Kasumi-1 (cell line): ENCODE measurements at places on chromosomes 2 and 18.

DNA sequence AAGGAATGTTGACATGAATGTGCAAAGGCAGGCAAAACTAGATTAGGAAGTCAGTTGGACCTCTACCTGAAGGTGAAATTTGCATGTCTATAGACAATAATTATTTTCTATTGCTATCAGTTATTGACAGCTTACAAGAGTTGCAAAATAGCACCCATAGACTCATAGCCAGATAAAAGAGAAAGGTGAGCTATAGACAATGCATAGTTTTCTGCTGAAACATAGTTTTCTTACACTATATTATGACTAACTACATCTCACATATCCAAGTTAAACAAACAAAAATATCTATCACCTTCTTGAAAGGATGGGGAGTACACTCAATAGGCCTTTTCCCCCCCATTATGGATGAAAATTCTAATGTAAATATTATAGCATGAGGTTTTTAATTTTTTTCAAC, 305.0 kb downstream of the PTH2R start:
- no peak for DNase-seq

DNA sequence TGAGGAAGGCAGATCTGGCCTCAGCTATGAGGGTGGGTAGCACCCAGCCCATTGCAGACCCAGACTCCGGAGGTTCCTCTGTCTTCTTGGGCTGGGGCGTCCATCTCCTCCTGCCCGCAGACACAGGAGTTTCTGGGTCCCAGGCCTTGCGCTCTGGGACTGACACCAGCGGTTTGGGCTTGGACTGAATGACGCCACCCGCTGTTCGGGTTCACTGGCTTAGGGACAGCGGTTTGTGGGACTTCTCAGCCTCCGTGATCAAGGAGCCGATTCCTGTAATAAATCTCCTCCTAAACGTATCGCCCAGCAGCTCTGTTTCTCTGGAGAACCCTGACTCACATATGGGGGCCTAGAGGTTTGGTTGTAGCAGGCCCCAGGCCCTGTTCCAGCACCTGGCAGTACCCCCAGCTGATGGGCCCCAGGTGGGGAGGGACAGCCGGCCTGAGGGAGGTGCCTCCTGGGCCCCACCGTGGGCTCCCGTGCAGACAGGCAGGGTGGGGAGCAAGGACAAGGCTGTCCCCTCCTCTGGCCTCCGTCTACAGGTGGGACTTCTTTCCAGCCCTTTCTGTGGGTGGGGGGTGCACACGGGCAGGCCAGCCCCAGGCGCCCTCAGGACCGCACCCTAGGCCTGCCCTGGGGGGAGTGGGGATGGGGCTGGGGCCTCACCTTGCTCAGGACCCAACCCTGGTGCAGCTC, 4.5 kb upstream of the AQP12A start:
- DNase-seq = no peak

DNA sequence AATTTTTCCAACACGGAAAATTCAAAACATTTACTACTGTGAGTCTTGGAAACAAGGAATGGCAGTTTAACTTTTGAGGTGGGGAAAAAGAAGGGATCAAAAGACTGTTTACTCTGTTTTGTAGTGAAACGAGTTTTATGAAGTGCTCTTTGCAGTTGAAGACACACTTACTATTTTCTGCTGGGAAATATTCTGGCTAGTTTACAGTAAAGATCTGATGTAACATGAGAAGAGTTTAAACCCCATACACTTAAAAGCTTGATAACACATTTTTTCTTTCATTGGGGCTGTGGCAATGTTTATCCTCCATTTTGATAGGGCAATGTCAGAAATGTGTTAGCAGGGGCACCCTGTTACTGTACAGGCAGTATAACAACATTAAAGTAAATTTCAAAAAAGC, 124.9 kb upstream of the SMAD7 start:
- no peak for DNase-seq

DNA sequence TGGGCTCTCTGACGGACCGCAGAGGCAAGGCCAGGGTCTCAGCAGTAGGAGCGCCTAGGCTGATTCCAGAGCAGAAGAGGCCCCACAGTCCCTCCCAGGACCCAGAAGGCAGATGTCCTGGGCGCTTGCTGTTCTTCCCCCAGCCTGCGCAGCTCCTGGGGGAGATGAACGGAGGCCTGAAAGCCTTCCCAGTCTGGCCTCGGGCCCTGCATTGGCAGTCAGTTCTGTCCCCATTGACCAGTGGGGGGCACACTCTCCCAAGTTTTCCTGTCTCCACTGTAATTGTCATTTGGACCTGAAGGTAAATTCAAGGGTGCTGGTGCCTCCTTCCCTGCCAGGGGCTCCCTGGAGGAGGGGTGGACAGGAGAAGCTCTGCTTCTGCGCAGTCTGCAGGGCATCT, 345.7 kb downstream of the CYP26B1 start:
- DNase-seq = peak; percentile 18

- DNase-seq = no peak
Observed at GRCh38 chr2:86263956-86264355, 64.7 kb downstream of the MRPL35 start.

DNA sequence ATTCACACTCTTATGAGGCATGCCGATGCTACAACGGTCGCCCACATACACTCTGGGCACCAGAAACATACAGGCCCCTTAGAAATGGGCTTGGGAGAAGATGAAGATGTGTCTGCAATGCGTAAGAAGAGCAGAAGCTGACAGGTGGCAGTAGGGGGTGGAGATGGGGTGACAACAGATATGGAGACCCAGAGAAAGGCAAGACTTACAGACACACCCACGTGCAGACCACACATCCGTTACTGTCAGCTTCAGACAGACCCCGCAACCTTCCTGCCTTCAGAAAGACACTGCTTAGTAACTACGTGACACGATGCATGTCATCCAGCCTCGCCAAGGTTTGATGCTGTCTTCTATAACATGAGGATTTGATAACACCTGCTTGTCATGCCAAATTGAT, 89.5 kb downstream of the ZFP36L2 start:
- DNase-seq = no peak

GRCh38 chr2:73516033-73516432, 126.2 kb downstream of the NAT8 start:
- DNase-seq = no peak

- no peak for DNase-seq
Observed at GRCh38 chr2:181607629-181608590, 49.0 kb downstream of the CERKL start.

DNA sequence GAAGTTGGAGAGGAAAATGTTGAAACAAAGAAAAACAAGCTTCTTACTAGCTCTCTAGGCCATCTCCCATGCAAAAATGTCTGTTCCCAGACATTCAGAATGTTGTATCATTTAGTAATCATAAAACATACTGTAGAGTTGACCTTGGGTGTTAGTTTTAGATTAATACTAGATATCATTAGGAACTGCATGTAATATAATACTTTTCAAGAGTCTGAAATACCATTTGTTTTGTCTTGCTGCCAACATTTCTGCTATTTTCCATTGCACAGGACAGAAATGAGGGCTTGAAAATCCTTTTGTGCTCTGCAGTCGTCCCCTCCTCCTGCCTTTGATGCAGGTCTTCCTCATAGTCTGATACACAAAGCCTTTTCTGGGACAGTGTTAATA, 89.5 kb upstream of the RBMS1 start:
- DNase-seq = no peak

GRCh38 chr2:191565647-191566198, 112.2 kb upstream of the NABP1 start:
- DNase-seq = peak; percentile 88

DNA sequence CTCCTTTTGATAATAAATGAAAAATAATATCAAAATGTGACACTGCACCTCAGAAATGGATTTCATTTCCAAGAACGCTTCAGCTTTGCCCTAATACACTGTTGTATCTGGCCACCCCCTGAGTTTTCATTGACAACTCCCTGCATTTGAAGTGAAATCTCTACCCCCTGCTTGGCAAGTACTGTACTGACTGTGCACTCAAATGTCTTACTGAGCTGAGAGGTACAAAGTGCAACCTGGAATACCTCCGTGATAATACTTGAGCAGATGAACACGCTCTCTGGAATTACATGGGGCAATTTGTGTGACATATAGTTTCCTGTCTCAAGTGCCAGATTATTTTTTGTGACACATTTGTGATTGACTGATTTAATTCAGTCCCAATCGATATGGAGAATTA, 231.1 kb downstream of the LRP1B start:
- DNase-seq = no peak

DNA sequence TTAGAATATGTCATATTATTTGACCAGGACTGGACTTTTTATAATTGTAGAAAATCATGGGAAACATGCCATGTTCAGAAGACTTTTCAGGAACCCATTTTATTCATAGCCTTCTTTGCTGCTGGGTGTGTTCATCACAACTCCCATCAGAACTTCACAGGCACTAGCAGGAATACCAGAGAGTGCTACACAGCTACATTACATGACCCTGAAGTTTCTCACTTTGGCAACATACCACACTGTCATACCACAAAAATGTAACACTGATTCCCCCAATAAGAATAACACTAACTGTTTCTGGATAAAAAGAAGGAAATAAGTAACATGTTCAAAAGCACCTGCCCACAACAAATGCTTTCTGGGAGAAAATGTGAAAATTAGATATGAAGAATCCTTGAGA, 405.4 kb downstream of the CDH2 start:
- no peak for DNase-seq

DNA sequence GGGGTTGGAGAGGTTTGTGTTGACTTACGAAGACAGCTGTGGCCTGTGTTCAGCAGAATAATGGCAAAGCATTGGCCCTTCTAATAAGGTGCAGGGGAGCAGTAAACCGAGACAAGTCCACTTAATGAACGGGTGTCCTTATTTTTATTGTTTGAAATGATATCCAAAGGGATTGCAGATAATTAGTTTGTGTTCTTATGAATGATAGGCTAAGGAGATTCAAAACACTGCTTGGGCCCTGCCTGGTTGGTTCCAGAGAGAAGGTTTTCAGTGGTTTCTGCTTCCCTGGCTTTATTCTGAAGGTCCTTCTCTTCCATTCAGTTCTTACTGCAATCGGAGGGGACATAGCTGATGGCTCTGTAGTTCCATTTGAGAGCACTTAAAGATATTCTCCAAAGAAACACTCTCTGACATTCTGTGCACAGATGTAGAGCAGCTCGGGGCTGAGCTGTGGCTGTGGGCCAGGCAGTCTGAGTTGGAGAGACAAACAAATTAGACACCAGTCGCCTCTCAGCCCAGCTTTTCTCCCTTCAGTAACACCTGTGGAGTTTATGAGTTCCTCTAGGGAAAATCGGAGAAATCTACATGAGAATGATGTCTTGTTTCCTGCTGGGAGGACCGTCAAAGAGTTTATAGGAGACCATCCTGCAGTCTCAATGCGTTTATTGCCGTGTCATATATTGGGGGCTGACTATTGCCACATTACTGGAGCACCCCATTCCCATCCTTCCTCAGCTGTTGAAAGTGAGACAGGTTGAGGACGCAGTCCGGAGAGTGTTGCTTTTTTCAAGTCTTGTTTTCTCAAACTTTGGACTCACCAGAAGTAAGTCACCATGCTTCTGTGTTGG, 6.5 kb downstream of the GREB1 start:
- no peak for DNase-seq

DNA sequence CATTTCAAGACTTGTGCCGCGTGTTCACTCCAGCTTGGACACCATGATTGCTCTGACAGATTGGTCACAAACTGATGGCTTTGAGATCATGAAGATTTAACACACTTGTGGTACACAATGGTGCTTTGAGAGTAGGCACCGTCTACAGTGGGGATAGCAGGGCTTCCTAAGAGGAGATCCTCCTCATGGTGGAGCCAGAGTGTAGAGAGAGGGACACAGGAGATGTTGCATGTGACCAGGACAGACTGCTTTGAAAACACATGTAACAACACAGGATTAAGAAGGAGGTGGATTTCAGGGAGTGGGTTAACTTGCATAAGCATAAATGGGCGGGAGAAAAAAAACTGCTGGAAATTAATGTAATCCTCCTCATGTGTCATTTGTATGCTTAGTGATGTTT, 95.7 kb upstream of the LINC00305 start:
- peak; percentile 29 for DNase-seq

GRCh38 chr2:84115173-84115857, 343.8 kb downstream of the SUCLG1 start:
- no peak for DNase-seq

GRCh38 chr18:74651327-74652128, 53.9 kb downstream of the ZNF407 start:
- no peak for DNase-seq

DNA sequence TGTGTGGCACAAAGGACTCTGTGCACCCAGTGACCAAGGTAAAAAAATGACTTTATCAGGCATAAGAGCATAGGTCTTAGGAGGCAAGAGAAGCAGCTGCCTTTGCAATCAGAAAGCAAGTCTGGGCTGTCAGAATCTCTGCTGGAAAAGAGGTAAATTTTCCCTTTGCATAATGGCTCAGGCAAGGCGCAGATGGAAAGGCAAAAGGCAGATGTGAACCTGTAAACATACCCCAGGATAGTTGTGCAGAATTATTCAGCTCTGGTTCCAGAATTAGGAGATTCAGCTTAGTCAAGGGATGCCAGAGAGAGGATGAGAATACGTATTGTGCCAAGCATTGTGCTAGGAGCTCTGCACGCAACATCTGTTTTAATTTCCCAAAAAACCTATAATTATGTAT, 258.7 kb downstream of the CLIP4 start:
- no peak for DNase-seq

- DNase-seq = no peak
Observed at GRCh38 chr2:208306291-208306690, 40.2 kb downstream of the PIKFYVE start.

GRCh38 chr2:64523666-64524603, at the start of gene AFTPH:
AFTPH (plus strand) TSS chr2:64524328; CDS start chr2:64551475, 27,147 bp downstream.
- peak; percentile 96 for DNase-seq

DNA sequence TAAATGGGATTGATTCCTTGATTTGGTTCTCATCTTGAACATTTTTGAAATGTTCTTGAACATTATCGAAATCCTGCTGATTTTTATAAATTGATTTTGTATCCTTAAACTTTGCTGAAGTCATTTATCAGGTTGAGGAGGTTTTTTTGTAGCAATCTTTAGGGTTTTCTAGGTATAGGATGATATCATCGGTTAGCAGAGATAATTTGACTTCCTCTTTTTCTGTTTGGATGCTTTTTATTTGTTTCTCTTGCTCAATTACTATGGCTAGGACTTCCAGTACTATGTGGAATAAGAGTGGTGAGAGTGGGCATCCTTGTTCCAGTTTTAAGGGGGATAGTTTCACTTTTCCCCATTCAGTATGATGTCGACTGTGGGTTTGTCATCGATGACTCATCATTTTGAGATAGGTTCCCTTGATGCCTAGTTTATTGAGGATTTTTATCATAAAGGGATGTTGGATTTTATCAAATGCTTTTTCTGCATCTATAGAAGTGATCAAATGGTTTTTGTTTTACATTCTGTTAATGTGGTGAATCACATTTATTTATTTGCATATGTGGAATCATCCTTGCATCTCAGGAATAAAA, 201.5 kb upstream of the ZSWIM2 start:
- no peak for DNase-seq
